ENCODE measurements at places on chromosomes 3 and 15.

DNA sequence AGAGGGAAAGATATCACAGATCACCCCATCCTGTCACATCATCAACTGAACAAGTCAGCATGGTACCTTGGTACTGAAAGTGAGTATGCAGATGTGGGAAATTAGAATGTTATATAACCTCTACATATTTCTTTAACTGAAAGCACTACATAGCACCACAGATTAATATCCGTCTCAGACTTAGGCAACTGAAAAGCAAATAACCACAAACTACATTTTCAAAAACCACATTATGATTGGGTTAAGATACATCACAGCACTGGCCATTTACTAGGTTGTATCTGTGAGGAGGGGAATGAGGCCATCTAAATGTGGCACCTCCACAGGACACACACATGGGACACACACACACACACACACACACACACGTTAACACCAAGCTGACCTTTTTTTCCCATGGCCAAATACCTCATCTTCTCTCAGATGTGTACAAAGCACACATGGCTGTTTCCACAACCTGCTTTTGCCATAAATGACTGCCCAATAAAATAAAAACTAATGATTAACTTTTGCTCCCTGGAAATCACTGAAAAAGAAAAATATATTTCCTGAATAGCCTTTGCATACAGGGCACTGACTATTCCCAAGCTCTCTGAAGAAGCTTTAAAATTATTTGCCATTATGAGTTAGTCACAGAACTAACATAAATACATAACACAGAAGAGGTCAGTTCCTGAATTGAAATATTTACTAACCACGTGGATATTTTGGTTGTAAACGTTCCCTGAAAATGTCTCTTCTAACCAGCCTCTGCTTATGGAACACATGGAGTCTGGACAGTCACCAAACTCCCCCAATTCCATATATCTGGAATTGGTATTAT lies 60.1 kb downstream of the SUMF1 start:
- H3K4me1 ChIP-seq: no peaks in the 10 kb centered on the region
- H3K4me3 ChIP-seq: no peak overlapping the region
- H3K27me3 ChIP-seq: no peaks in the 10 kb centered on the region
- DNase-seq: no peak
- no peak overlapping the region for H3K27ac ChIP-seq

DNA sequence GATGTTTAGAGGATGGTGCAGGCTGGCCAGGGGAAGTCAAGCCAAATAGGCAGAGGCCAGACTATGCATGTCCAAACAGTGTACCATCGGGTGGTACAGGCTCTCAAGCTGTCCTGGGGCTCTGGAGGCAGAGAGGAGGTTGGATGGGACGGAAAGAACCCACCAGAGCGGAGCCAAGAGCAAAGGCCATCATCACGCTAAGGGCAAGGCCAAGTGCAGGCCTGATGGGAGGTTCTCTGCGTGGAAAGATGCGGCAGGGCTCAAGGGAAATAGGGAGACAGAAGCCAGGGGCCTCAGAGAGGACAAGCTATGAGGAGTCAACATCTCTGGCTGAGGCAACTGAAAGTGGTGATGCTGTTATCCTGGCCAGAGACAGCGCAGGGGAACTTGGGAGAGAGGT lies 102.7 kb downstream of the ASB7 start:
- H3K36me3 ChIP-seq: no peaks in the 10 kb centered on the region
- no peaks in the 10 kb centered on the region for H3K27me3 ChIP-seq
- no peak overlapping the region for H3K27ac ChIP-seq
- no peak overlapping the region for H3K4me3 ChIP-seq
- H3K4me1 ChIP-seq: no peaks in the 10 kb centered on the region

GRCh38 chr3:98945101-98945524 lies 43.6 kb upstream of the DCBLD2 start:
- H3K4me3 ChIP-seq: no peak overlapping the region
- H3K27ac ChIP-seq: no peak overlapping the region
- H3K36me3 ChIP-seq: no peaks in the 10 kb centered on the region
- DNase-seq: no peak

- H3K36me3 ChIP-seq: no peaks in the 10 kb centered on the region
- DNase-seq: no peak
- no peak overlapping the region for H3K27ac ChIP-seq
- no peak overlapping the region for H3K4me3 ChIP-seq
- no peaks in the 10 kb centered on the region for H3K27me3 ChIP-seq
Measured at GRCh38 chr15:93819826-93820225, 411.5 kb upstream of the MCTP2 start.

DNA sequence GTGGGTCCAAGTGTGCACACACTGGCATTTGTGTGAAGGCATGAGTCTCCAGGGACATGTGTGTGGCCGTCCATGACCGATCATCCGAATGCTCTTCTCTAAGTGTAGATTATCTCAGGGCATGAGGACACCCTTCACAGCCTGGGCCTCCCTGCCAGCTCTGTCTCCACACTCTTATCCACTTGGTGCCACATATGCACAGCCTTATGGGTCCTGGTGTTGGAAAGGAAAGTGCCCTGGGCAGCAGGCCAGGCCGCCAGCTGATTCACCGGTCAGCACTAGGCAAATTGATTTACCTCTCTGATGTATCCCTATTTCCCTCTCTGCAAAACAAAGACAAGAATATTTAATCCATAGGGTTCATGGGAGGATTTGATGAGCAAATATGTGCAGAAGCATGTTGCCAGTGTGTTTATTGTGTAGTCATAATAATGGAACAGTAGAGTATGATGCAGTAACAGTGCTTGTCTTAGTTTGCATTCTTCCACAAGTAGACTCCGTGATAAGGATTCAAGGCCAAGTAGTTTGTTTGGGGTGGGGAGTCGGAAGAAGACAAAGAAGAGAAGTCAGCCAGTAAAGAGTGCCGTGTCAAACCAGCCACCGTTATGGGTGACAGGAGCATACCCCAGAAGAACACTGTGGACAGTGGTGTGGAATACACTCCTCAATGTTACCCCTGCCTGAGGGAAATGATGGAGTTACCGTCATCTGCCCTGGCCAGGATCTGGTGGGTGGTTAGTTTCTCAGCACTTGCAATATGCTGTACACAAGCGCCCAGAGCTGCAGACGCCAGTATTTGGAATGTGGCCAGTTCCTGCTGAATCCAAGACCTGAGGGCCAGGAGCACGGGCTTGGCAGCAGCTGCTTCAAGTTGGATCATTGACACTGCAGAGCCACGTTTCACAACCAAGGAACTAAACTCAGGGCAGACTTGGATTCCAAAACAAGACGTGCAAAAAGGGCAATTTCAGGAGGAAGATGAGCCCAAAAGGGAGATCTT lies 85.1 kb downstream of the MTHFS start:
- no peaks in the 10 kb centered on the region for H3K27me3 ChIP-seq

- no peak overlapping the region for H3K4me3 ChIP-seq
- DNase-seq: no peak
- H3K4me1 ChIP-seq: peaks cover 7% of the 10 kb centered on the region
- H3K36me3 ChIP-seq: no peaks in the 10 kb centered on the region
- no peak overlapping the region for H3K27ac ChIP-seq
Measured at GRCh38 chr3:71504250-71505036, 79.1 kb downstream of the FOXP1 start.

GRCh38 chr3:48795997-48796732 lies 51.5 kb downstream of the PRKAR2A start:
- H3K27ac ChIP-seq: no peak overlapping the region
- H3K36me3 ChIP-seq: no peaks in the 10 kb centered on the region
- H3K27me3 ChIP-seq: no peaks in the 10 kb centered on the region
- DNase-seq: no peak
- no peak overlapping the region for H3K4me3 ChIP-seq

DNA sequence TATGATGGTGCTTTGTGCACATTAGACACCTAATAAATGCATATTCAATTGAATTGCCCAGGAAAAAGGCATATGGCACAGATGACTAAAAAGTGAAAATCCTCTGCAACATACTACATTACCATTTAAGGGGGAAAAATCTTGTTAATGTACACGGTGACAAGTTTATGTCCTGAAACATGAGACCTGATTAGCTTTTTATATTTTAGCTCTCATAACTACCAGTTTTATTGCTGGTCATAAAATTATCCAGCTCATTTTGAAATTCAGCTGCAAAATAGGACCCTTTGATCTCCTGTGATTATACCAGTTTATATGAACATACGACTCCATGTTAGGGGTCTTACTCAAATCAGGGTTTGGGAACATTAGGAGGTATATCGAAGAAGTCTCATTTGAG lies 684.6 kb upstream of the CCDC54 start:
- H3K36me3 ChIP-seq: no peaks in the 10 kb centered on the region
- no peak for DNase-seq
- H3K27me3 ChIP-seq: no peaks in the 10 kb centered on the region
- no peaks in the 10 kb centered on the region for H3K4me1 ChIP-seq
- H3K4me3 ChIP-seq: no peak overlapping the region
- no peak overlapping the region for H3K27ac ChIP-seq

- H3K36me3 ChIP-seq: peaks cover 10% of the 10 kb centered on the region
- no peak overlapping the region for H3K27ac ChIP-seq
- no peaks in the 10 kb centered on the region for H3K27me3 ChIP-seq
- no peak for DNase-seq
Measured at GRCh38 chr3:31592764-31593163, 60.0 kb downstream of the STT3B start.

DNA sequence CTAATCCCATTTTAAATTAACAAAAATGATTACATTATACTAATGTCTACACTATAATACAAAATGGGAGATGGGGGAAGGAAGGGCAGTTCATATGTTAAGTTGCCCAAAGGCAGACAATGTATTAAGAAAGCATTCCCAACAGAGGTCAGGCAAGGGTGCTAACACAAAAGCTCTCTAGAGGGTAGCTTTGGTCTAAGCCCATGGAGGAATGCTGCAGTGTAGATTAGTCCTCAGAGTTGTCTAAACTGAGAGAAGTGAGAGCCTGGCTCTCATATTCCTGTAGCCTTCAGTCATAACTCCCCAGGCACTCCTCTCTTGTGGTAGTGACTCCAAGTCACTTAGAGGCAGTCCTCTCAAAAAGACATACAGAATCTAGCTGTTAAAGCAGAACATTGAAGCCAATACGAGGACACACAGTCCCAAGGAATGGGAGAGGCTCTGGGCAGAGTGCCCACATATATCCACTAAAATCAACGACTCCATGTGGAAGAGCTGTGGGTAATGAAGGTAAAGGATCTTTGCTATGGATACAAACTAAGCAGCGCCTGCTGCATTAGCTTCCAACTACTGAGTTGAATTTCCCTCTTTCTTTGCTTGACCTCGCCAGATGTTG lies 14.5 kb downstream of the NEK10 start:
- no peaks in the 10 kb centered on the region for H3K4me1 ChIP-seq
- no peak overlapping the region for H3K4me3 ChIP-seq
- DNase-seq: no peak

DNA sequence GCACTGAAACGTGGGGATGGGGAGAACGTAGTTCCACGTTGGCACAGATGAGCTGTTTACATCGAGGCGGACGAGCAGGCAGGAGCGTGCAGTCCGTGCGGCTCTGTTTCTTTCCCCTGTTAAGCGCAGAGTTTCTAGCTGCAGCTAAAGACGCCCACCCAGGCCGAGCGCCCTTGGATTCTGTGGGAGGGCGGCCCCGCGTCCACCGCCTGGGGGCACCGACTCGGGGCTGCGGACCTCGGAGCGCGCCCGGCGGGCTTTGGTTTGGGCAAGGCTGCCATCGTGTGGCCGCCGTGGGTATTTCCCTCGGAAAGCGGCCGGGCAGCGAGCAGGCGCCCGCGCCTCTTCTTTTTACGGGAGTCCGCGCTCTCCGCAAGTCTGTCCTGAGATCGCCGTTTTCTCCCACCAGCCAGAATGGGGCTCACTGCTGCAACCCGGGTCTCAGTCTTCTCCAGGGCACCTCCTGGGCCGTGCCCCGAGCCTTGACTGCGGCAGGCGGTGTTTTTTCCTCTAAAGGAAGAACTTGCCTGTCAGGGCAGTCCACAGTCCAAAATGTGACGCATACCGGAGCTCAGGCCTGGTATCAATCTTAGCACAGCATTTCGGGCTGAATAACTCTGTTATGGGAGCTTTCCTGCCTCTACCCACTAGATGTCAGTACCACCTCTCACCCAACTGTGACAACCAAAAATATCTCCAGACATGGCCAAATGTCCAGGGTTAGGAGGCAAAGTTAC lies 219.9 kb upstream of the IGF1R start:
- H3K27me3 ChIP-seq: no peaks in the 10 kb centered on the region
- H3K27ac ChIP-seq: no peak overlapping the region
- peak; percentile 77 for DNase-seq
- peaks cover 9% of the 10 kb centered on the region for H3K4me1 ChIP-seq

- H3K4me1 ChIP-seq: no peaks in the 10 kb centered on the region
- no peak overlapping the region for H3K4me3 ChIP-seq
- no peak for DNase-seq
- no peak overlapping the region for H3K27ac ChIP-seq
Measured at GRCh38 chr3:9696480-9697220, 7.0 kb upstream of the CPNE9 start.

GRCh38 chr3:17672506-17672905 lies 69.9 kb downstream of the TBC1D5 start:
- no peaks in the 10 kb centered on the region for H3K36me3 ChIP-seq

GRCh38 chr15:71282076-71282475 lies 166.8 kb downstream of the THSD4 start:
- H3K27ac ChIP-seq: peak overlapping the region; percentile 4
- H3K4me3 ChIP-seq: no peak overlapping the region
- H3K4me1 ChIP-seq: no peaks in the 10 kb centered on the region
- H3K27me3 ChIP-seq: no peaks in the 10 kb centered on the region

- no peak overlapping the region for H3K4me3 ChIP-seq
- H3K27ac ChIP-seq: peak overlapping the region; percentile 76
Measured at GRCh38 chr15:101092156-101092866, 159.5 kb downstream of the CHSY1 start.

GRCh38 chr3:40057786-40058185 lies 248.4 kb downstream of the MYRIP start:
- no peaks in the 10 kb centered on the region for H3K36me3 ChIP-seq
- no peak overlapping the region for H3K27ac ChIP-seq
- H3K27me3 ChIP-seq: no peaks in the 10 kb centered on the region

- H3K27me3 ChIP-seq: no peaks in the 10 kb centered on the region
- no peaks in the 10 kb centered on the region for H3K4me1 ChIP-seq
- DNase-seq: no peak
- no peak overlapping the region for H3K27ac ChIP-seq
- H3K4me3 ChIP-seq: no peak overlapping the region
- no peaks in the 10 kb centered on the region for H3K36me3 ChIP-seq
Measured at GRCh38 chr15:35186346-35186745, 101.3 kb upstream of the NANOGP8 start.

DNA sequence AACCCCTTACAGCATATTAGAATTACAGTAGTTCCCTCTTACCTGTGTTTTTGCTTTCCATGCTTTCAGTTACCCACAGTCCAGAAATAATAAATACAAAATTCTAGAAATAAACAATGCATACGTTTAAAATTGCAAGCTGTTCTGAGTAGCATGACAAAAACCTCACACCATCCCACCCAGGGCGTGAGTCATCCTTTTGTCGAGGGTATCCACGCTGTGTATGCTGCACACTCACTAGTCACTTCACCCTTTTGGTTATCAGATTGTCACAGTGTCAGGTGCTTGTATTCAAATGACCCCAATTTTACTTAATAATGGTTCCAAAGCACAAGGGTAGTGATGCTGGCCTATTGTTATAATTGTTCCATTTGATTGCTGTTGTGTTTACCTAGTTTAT lies 72.5 kb upstream of the P3H2 start:
- no peaks in the 10 kb centered on the region for H3K36me3 ChIP-seq
- no peak overlapping the region for H3K27ac ChIP-seq
- H3K4me3 ChIP-seq: no peak overlapping the region
- no peaks in the 10 kb centered on the region for H3K4me1 ChIP-seq

- DNase-seq: no peak
- H3K4me1 ChIP-seq: no peaks in the 10 kb centered on the region
- H3K4me3 ChIP-seq: no peak overlapping the region
- no peak overlapping the region for H3K27ac ChIP-seq
- H3K36me3 ChIP-seq: no peaks in the 10 kb centered on the region
Measured at GRCh38 chr15:98177966-98178592, 217.6 kb downstream of the ARRDC4 start.

Measured in right atrium auricular region (tissue), 2 donors.